Kidney epithelial cell (primary cell): ENCODE measurements at places on chromosomes 1 and 21. TPM values are rescaled to one million over a fixed set of nuclear protein-coding genes. Genes with fewer than 3 reads are reported as not detected.

GRCh38 chr1:228463559-228464455 is 23.4 kb upstream of the RNF187 start:
- DNase-seq, result no peak

DNA sequence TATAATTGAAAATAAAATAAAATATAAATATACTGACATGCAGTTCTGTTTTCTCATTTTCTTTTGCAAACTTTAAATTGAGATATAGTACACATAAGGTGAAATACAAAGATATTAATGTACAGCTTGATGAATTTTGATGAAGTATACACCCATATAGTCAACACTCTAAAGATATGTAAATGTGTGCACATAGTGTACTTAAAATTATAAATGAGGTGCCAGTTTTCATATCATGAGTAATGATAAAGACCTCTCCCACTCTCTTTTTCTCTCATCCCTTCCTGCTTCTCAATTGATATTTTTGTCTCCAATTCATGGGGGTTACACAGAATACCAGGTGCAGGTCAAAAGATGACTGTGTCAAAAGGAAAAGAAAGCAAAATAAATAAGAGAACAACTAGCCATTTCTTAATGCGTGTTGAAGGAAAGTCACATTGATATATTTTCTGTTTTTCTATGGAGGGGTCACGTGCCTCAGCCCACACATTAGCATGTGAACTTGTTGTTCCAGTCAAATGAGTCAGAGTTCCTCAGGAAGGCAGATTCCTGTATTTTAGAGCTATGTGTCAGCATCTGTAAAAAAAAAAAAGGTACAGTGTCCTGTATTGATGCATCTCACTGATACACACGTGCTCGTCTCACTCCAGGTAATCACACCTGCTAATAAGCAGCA is 64.3 kb upstream of the HOOK1 start:
- peak; percentile 86 for DNase-seq

- DNase-seq, result peak; percentile 82
These were observed 17.2 kb downstream of the SPOCD1 start for GRCh38 chr1:31798433-31799195.

- no peak for DNase-seq
These were observed 49.9 kb downstream of the BACE2 start for GRCh38 chr21:41217671-41218385.

GRCh38 chr1:202237052-202237451 is 43.5 kb downstream of the LGR6 start:
- DNase-seq, result no peak

GRCh38 chr1:116513956-116514355 is 56.9 kb downstream of the CD58 start:
- DNase-seq, result no peak

RAVER2 gene
- total RNA-seq, result 11.8 and 12.6 TPM in 2 replicates

GLMN gene
- 4.3 and 5.8 TPM in 2 replicates for total RNA-seq

ST6GALNAC3 gene
- total RNA-seq, result 4.1 and 4.2 TPM in 2 replicates

NVL gene
- 20.9 and 26.1 TPM in 2 replicates for total RNA-seq

RCSD1 gene
- total RNA-seq, result 0.21 TPM in 1 of 2 replicates, not detected in the other
